NCI-H2081 treated with DMSO at 0.1 percent for 48 hours (cell line): ENCODE measurements at places on chromosomes 11 and 22.
A peak's percentile ranks its signal among the peaks of the same experiment; 100 is the strongest.

DNA sequence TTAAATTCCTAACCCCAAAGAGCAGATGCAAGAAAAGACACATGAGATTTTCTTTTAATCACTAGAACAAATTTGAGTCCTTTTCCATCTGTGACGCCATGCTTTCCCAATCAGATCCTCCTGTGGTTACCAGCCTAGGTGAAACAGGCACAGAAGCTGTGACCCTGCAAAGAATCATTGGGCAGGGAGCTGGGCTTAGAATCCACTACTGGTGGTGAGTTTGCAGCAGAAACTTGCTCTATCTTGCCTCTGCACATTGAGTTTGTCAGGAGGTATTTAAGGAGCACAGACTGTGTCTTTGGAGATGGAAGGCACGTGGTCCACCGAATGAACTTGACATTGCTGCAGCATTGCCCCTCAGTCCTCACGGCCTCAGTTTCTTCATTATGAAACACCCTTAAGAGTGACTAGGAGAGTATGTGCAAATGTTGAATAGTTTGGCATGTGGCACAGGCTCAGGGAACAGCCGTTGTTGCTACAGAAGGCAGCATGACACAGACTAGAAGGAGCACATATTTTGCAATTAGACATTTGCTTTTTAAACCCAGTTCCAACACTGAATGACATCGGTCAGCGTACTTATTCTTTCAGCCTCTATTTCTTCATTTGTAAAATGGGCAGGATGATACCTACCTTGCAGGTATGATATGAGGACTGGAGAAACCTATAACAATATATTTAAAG is 127.6 kb downstream of the DBX1 start:
- DNase-seq, result no peak

- no peak for DNase-seq
These were observed 42.4 kb downstream of the CACNA1I start for GRCh38 chr22:39612811-39613548.

- no peak for DNase-seq
These were observed 32.8 kb downstream of the C2CD3 start for GRCh38 chr11:74138021-74138420.

- no peak for DNase-seq
These were observed 9.7 kb upstream of the HEPHL1 start for GRCh38 chr11:94011478-94011877.

- DNase-seq, result no peak
These were observed 411.9 kb downstream of the SOX6 start for GRCh38 chr11:15944460-15944859.

- DNase-seq, result no peak
These were observed 1.9 kb downstream of the MS4A5 start for GRCh38 chr11:60431251-60431650.

DNA sequence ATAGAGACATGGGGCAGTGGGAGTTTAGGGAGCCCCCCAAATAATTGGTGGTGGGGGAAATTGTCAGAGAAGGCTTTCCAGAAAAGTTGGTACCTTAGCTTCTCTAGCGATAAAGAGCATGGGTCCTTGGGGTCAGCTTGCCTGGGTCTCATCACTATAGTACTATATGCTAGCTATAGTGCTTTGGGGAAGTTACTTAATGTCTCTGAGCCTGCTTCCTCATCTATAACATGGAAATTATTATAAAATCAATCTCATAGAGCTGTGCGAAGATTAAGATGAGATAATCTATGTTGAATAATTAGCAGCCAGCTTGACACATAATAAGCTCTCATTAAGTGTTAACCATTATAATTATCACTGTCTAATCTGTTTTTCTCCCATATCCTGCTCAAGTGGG is 41.2 kb downstream of the STIM1 start:
- DNase-seq, result no peak

DNA sequence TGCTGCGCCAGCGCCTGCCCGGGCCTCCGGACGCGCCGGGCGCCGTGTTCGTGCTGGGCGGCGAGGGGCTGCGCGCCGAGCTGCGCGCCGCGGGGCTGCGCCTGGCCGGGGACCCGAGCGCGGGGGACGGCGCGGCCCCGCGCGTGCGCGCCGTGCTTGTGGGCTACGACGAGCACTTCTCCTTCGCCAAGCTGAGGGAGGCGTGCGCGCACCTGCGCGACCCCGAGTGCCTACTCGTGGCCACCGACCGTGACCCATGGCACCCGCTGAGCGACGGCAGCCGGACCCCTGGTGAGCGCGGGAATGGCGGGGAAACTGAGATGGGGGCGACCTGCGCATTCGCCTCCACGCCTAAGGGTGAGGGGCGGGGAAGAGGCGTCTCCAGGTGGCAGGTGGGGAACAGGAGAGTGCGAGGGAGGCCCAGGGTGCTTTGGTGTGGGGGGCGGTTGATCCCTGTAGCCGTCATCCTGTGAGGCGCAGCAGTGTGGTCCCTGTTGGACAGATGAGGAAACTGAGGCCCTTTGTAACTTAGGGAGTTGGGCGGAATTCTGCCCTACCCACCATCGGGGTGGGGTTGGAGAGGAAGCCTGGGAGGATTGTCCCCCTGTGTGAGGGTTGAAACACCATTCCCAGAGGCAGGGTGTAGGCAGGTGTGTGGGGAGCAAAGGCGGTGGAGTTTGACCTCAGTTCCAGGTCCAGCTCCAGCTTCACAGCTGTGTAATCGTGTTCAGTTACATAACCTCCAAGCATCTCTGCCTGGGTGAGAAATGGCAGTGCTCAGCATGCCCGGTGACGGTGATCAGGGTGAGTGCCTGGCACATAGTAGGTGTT is 758 bp downstream of the PDXP start:
- no peak for DNase-seq

DNA sequence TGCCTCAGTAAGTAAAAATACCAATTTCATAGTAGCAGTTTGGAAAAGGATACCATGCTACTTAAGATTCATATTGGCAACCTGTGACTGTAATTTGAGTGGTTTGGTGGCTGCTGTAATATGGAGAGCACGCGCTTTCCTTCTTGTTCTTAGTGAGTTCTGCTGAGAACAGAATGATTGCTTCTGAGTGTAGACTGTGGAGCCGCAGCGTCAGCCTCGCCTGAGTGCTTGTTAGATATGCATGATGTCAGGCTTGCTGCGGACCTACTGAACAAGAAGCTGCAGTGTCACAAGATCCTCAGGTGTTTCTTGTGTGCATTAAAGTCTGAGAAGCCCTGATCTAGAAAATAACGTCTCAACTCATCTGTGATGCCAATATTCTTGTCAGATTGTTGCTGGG is 143.2 kb downstream of the ARHGAP42 start:
- no peak for DNase-seq

DNA sequence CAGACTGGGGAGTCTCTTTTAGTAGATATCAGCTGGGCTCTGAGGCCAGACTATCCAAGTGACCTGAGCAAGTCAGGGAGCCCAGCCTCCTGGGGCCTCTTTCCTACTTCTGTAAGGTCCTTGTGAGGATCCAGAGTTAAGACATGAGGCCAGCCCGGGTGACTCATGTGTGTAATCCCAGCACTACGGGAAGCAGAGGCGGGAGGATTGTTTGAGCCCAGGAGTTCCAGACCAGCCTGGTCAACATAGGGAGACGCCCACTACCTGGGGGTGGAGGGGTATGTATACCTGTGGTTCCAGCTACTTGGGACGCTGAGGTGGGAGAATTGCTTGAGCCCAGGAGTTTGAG is 36.9 kb upstream of the POLA2 start:
- no peak for DNase-seq

DNA sequence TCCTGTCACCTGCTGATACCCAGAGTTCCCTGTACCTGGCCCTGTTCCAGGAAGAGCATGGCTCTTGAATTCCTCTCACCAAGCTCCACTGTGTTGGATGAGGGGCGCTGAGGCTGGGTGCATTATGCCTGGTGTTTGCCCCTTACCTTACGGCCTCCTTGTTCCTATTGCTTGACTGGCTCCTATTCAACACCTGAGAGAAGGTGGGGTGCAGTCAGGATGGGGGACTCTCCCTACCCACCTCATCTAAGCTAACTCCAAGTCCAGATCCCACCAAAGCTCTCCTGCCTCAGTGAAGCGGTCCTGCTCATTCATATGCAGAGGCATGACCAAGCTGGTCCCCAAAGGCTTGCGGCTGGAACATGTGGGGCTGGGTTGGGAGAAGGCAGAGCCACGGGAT is 35.8 kb upstream of the RIC3 start:
- no peak for DNase-seq

GRCh38 chr11:70307176-70307575 is 36.7 kb downstream of the PPFIA1 start:
- no peak for DNase-seq

DNA sequence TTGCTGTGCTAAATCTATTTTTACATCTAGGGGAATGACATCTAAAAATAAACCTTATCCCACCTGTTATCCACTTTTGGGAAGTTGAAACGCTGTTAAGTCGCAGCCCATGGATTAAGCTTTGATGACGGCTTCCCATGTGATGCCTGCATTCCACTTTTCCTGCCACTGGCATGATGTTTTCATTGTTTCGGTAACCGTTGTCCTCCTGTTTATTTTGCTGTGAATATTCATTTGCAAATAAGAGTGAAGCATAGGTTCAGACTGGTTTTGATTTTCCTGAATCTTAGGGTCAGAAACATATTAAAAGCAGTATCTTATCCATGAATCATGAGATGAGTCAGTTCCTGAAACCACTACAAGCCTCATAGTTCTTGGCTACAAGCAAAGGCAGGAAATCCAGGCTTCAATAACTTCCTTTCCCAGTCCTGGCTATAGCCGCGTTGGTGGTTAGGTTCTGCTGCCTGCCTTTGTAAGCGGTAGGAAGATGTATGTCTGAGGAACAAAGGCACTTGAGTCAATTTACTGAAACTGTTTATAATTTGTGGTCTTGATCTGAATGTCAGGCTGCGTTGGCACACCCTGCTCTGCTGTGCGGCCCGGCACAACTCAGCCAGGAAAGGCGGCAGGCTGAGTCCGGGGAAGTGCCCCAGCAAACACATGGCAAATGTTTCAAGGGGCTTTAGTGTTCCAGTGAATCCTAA is 19.4 kb downstream of the TEAD1 start:
- DNase-seq, result no peak

DNA sequence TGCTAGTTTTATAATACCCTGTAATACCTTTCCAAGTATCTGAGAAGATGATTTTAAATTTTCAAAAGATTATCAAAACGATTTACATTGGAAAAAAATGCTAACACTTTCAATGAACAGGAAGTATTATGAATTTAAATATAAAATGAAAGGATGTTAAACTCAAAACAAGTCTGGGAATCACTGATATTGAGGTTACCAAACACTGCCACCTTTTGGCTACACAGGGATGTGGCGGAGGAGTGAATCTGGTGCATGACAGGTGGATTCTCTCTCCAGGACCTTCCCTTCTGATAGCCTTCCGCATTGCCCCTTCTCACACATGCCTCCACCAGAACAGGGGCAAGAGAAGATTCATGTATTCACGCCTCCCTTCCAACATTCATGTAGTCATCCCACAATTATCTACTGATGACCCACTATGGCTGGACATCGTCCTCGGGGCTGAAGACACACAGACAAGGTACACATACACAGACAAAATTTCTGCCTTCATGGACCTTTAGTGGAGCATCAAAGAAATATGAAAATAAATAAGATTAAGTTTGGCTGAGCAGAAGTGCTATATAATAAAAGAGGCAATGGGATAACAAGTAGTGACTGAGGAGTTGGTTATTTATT is 34.7 kb downstream of the ATG16L2 start:
- DNase-seq, result no peak

DNA sequence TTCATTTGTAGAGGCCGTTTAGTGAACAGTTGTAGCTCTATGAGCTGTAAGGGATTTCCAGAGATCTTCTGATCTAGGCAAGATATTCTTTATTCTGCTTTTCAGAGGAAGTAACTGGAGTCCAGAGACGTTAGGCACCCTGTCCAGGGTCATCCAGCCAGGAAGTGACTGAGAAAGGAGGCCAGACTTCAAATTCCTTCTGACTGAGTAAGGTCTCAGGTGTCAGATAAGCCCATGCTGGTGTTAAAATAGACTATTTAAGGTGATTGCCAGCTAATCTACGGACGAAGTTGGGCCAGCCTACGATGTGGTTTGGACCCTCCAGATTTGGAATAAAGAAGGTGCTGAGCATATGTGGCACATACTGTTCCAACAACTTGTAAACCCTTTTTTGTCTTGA is 54.6 kb downstream of the GRIK4 start:
- DNase-seq, result no peak

GRCh38 chr11:69670158-69670845 is 4.9 kb downstream of the LTO1 start:
- DNase-seq, result peak; percentile 13

DNA sequence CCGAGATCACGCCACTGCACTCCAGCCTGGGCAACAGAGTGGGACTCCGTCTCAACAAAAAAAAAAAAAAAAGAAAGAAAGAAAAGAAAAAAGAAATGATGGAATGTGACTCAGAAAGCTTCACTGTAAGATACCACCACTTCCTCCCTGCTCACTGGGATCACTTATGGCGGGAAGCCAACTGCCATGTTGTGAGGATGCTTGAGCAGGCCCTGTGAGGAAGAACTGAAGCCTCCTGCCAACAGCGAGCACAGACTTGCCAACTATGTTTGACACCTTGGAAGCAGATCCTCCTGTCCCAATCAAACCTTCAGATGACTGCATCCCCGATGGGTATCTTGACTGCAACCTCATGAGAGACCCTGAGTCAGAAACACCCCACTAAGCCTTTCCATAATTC is 8.3 kb downstream of the SEC14L6 start:
- no peak for DNase-seq

DNA sequence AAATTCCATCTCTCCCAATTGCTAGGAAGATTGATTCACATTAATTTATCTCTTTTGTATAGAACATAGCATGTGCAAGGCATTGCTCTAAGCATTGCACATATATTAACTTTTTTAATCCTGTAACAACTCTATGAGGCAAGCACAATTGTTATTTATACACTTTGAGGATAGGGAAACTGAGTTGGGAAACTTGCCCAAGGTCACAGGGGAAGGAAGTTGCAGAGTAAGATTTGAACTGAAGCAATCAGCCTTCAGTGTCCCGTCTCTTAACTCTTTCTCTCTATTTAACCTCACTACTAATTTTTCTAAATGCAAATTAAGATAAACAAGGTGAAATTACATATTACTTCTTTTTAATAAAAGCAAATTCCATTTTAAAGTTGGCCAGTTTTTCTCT is 22.2 kb downstream of the OR56B4 start:
- DNase-seq, result no peak

DNA sequence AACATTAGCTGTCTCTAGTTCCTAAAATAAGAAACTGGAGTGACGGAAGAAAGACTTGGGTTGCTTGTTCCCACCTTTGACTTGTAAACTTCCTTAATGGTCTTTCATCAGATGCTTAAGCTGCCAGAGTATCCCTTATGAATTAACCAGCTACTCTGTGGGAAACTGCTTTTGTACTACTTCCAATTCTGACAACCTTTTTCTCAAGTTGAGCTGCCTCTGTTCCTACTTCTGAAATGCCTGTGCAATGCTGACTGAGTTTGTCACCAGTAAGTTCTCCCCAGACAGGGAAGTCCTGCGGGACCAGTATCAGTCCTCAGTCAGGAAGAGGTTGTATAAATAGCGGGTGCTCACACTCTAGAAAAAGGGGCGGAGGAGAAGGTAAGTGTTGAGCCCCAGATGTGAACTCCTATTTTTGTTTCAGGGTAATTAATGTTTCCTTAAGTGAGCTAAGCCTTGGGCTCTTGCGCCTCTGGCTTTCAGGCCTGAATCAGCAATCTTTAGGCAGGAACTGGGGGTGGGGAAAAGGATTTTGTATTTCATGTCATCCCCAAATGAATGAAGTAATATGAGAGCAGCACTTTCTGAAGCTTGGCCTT is 67.2 kb downstream of the CECR2 start:
- DNase-seq, result no peak
